NCI-H187 treated with DMSO at 0.1 percent for 48 hours (cell line): ENCODE measurements at places on chromosomes 4 and X.

GRCh38 chrX:23578079-23578478, 89.2 kb upstream of the PRDX4 start:
- DNase-seq, result no peak

DNA sequence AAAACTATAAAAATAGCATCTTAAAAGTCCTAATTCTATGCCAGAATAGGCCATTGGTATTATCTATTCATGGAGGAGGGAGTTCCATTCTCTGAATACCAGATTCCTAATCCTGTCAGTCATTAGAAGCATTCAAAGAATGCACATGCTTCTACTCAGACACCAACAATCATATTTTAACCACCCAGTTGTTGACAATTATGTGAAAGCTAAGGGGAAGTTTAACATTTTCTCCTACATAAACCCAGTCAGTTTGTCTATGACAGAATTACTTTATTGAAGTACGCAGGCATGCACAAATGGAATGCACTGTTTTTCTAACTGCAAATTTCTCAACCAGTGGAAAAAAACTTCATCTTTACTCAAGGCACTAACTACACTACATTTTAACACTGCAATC, 69.6 kb upstream of the MTNR1A start:
- DNase-seq, result no peak

GRCh38 chrX:17759990-17760389, 22.7 kb downstream of the SCML1 start:
- no peak for DNase-seq

DNA sequence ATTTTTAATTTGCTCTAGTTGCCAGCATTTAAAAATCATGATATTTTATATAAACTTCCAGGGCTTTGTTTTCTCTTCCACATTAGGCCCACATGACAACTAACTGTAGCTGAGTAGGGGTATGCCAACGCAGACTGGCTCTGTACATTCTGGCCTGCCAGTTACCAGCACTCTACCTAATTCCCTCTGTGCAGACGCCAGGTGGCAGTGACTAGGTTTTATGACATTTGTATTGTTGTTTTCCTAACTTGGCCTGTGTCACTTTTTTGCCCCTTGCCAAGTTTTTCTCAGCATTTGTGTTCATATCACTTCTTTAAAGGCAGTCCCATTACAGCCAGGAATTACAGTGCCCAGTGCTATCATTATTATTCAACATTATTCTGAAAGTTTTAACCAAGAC, 347.5 kb downstream of the NKX6-1 start:
- DNase-seq, result no peak

GRCh38 chr4:148204892-148205291, 237.3 kb downstream of the NR3C2 start:
- DNase-seq, result no peak

GRCh38 chr4:8409264-8410065, 31.1 kb downstream of the ACOX3 start:
- DNase-seq, result no peak

GRCh38 chrX:65034668-65035445, 58.6 kb upstream of the ZC4H2 start:
- DNase-seq, result no peak

- no peak for DNase-seq
These were observed 41.0 kb downstream of the CEP44 start for GRCh38 chr4:174324725-174325124.

DNA sequence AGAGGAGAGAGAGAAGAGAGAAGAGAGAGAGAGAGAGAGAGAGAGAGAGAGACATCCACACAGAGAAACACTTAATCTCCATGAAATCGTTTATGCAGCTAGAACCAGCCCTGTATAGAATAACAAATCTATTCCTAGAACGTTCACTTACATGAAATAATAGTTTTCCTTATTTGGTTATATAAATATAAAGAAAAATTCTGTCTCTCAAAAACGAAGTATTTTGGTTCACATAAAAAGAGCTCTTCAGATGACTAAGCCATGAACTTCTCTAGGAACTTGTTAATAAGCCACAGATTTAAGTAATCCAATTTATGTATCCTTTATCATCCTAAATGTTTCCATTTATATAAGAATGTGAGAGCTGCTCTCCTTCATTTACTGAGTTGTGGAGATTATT, 1315.1 kb upstream of the PCDH7 start:
- DNase-seq, result no peak

DNA sequence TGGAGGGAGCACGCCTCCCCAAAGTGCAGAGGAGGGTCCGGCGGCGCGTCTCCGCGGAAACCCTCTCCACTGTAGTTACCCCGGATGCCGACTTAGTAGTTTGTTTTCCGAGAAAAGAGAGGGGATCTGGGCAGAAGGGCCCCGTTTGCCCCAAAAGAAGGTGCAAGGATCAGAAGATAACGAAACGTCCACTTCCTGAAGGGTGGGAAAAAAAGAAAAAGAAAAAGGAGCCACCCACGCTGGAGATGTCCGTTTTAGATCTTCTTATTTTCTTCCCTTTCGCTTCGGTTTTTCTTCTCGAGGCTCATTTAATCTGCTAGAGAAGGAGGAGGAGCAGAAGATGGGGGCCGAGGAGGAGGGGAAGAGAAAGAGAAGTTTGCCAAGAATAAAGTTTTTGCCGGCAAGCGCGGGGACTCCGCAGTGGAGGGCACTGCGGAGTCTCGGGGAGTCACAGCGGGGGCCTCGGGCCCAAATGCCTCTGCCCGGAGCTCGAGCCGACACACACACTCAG, 517 bp downstream of the LEF1 start:
- DNase-seq, result no peak

GRCh38 chr4:127634181-127634580, 1.4 kb downstream of the INTU start:
- DNase-seq, result no peak

DNA sequence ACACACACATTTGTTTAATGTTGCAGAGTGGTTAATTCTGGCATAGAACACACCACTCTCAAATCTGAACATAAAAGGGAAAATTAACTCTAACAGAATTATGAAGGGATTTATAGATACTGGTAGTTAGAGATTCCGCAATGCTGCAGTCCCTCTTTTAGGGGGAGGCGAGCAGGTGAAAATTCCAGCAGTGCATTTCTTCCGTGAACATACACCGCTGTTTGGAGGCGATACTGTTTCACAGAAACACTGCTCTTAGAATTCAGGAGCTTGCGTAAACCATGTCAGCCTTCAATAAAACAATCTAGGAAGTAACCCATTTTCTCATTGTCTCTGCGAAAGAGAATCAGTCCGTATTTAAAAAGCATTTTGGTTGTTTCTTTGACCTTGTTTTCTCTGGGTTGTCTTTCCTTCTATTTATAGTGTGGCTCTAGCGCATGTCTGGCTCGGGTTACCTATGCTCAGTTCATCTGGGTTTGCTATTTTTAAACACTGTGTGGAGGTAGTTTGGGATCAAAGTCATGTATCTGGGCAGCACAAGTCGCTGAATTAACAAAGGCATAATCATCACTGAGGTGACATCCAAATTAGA, 90.4 kb downstream of the GPAT3 start:
- no peak for DNase-seq

DNA sequence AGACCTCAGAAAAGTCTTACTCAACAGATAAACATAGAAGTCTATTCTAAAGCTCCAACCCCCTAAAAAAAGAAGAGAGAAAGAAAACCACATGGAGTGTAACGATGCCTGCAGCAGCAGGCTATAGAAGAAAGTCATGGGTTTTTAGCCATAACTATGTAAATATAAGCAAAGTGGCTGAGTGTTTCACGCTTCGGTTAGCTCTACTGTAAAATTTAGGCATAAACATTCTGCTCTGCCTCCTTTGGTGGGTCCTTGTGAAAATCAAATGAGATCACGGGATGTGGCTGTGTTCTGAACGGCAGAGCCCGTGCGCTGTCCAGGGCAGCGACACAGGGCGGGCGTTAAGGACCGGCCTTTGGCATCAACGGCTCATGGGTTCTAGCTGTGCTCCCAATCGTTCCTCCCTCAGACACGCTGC, 78.4 kb downstream of the IRF2 start:
- DNase-seq, result peak; percentile 34

DNA sequence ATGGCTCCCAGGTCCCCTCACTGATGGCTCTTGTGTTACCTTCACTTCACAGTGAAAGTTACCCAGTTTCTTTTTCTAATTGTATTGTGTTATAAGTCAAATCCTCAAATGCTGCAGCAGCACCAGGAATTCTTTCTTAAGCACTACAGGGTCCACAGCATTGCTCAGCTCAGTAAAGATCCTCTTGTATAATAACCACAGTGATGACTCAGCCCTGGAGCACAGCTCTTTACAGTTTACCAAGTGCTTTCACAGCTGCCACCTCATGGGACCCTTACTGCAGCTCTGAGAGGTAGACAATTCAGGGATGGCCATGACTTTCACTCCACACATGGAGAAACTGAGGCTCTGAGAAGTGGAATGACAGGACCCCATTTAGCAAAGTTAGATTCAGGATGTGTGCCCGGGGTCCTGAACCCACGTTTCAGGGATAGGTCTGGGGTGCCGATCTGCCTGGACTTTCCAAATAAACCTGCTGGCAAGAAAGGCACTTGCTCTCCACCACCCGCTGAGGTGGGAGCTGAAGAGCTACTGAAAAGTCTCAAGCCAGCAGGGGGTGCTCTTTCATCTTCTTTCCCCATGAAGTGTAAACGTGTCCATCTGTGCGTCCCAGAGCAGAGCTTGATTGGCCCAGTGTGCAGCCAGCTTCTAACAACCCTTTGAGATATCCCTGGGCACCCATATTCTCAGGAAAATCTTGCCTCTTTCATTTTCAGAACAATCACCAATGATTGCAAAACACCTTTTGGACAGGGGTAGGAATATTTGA, 35.7 kb upstream of the GABRQ start:
- no peak for DNase-seq

DNA sequence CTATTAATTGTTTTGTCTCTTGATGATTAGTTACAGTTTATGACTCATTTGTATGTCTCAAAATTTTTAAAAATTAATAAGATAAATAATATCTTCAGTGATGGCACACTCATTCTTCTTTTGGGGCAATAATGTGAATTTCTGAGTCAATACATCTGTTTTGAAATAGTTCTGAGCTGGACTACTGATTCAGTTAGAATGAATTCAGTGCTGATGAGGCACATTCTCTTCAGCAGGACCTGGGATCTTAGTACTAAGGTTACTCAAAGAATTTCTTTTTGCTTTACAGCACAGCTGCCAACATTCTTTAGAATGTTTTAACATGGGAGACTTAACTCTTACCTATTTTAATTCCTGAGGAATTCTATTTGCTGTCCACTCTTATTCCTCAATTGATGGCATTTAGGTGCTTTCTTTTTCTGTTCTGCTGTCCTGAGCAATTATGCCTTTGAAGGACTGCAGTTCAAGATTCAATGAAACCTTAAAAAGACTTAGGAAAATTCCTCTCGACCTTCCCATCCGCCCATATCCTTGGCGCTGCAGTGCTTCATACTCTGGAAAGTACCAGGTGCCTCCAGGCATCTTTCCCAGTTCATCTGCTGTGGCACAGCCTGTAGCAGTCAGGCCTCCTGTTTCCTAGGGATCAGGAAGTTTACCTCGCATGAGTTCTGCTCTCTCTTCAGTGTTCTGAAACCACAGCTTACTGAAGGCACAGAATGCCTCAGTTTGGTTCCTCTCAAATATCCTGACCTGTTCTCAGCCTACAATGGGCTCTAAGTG, 213.7 kb downstream of the FSTL5 start:
- no peak for DNase-seq

- no peak for DNase-seq
These were observed 240.3 kb upstream of the GALNT7 start for GRCh38 chr4:172928347-172928746.

- DNase-seq, result no peak
These were observed 106.3 kb downstream of the LINC00632 start for GRCh38 chrX:140815868-140816267.

GRCh38 chr4:24858550-24858949, 54.3 kb downstream of the CCDC149 start:
- DNase-seq, result no peak

- DNase-seq, result no peak
These were observed 54.7 kb upstream of the NPNT start for GRCh38 chr4:105840426-105841174.

DNA sequence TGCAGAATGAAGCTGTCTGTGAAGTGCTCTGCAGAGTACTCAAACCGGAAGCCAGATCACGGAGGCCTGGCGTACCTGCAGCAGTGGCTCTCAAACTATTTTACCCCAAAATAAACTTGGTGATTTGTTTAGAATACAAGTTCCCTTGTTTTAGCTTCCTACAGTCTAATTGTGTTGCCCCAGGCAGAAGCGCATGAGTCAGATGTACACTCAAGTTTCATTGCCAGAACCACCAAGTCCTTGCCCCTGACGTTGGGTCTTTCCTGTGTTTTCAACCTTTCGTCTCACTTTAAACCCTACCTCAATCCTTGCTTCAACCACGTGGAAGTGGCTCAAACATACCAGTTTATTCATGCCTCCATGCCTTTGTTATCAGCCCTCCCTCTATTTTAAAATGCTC, 66.2 kb upstream of the SLC7A11 start:
- DNase-seq, result no peak

DNA sequence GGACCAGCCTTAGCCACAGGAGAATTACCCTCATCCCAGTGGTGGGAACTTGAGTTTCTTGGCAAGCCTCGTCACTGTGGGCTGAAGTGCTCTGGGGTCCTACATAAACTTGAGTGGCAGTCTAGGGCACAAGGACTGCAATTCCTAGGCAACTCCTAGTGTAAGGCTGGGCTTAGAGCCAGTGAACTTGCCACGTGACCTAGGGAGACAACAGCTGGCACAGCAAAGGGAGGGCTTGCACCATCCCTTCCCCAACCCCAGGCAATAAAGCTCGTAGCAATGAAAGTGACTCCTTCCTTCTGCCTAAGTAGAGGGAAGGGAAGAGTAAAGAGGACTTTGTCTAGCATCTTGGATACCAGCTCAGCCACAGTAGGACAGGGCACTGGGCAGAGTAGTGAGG, 81.8 kb downstream of the TEX11 start:
- DNase-seq, result no peak

- DNase-seq, result no peak
These were observed 10.0 kb upstream of the S100G start for GRCh38 chrX:16639966-16640365.

DNA sequence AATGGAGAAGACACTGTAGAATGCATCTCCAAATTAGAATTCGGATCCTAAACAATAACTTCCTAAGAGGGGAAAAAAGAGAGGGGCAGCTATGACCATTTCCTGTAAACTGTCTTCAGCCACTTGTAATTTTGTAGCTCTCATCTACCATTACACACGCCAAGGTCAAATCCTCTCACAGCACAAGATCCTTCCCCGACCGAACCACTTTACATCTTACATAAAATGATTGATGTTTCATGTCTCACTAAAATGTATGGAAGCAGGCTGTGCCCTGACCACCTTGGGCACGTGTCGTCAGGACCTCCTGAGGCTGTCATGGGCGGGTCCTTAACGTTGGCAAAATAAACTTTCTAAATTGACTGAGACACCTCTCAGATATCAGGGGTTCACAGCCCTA, 24.1 kb upstream of the PBDC1 start:
- DNase-seq, result no peak

DNA sequence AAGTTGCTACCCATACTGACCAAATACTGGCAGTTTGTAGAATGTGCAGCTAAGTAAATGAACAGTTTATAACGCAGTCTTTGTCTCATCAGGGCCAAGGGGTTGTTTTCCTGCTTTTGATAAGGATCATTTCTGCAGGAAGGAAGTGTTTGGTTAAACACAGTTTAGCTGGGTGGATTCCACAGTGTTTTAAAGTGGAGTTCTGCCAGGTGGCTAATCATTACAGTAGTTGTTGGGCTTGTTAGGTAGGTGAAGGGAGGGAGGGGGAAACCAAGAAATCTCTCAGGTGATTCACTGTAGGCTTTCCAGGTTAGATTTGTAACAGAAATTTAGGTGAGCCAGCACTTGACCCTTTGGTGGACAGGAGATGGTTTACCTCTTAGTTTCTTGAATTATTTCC, 58.1 kb downstream of the FNIP2 start:
- no peak for DNase-seq

GRCh38 chr4:181908168-181908567, 335.0 kb upstream of the TENM3 start:
- no peak for DNase-seq
